Stimulated activated CD4-positive, alpha-beta T cell treated with anti-CD3 and anti-CD28 coated beads, Interleukin-4, amount 100 ng/mL, for 1 hour (primary cell): ENCODE measurements at places on chromosomes 3 and 15.

GRCh38 chr15:27091270-27091940, 120.4 kb downstream of the GABRG3 start:
- no peak for DNase-seq

- DNase-seq = no peak
These were observed 4.5 kb downstream of the SOX14 start for GRCh38 chr3:137768361-137769321.

GRCh38 chr3:12579905-12580304, 23.0 kb downstream of the MKRN2 start:
- DNase-seq = no peak

GRCh38 chr15:57146506-57147201, 228.2 kb downstream of the TCF12 start:
- no peak for DNase-seq

DNA sequence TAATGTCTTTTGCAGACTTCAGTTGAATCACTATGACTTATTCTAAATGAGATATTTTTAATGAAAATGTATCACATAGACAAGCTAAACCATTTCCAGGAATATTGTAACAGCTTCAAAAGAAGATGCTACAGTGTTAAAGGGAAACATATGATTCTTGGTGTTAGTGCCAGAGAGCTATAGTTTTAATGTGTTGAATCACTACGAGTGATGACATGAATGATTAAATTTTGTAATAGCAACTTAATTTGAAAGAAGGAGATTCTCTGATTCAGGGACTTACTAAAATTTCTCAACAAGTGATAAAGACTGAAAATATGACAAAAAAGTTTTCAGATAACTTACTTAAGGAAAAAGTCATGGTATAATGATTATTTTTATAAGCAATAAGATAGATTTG, 267.3 kb upstream of the SLITRK3 start:
- DNase-seq = no peak

DNA sequence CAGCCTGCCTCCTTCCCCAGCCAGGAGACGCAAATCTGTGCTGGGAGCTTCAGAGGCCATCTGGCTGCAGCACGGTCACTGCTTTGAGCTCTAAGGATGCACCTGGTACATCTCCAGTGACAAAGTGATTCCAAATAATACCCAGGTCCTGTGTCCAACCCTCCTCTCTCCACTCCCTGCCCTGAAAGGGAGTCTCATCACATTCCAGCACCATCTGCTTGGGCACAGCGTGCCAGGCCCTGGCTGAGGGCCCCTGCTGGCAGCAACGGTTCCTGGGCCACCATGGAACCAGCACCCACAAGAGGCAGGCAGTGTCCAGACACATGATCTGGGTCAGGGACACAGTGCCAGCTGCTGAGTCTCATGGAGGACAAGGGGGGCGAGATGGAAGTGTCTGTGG, 81.3 kb downstream of the MTHFS start:
- no peak for DNase-seq

DNA sequence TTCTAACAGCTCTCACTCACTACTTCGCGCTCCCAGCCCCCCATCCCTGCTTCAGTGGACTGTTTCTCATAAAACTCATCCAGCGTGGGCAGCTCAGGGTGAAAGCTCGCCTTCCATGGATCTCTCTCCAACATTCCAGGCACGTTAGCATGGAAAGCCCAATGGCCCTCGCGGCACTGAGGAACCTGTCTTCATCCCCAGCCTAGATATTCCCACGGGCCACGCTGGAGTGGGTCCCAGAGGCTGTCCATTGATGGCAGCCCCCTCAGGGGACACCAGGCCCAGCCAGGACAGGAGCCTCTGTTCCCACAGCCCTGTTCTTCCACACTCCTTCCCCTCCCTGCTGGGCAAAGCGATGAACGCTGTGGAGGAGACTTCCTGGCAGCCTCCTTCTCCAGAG, 121.1 kb downstream of the SEC22A start:
- no peak for DNase-seq

- DNase-seq = no peak
These were observed 122.5 kb upstream of the ST8SIA2 start for GRCh38 chr15:92271179-92271578.

DNA sequence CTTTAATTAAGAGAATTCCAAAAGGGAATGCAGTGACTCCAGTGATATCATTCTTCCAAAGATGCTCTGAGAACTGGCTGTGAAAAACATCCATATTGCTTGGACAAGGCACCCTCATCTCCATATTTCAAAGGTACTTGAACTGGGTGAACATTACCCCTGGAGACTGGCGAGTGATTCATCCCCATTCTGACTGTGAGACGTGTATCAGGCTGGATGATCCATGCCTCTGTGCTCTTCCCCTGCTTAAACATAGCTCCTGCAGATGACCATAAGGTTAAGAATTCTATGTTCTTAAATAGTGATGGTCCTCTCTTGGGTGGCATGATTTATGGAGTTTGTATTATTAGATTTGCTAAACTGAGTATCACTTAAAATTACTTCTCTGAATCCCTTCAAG, 137.8 kb downstream of the GABRB3 start:
- no peak for DNase-seq

DNA sequence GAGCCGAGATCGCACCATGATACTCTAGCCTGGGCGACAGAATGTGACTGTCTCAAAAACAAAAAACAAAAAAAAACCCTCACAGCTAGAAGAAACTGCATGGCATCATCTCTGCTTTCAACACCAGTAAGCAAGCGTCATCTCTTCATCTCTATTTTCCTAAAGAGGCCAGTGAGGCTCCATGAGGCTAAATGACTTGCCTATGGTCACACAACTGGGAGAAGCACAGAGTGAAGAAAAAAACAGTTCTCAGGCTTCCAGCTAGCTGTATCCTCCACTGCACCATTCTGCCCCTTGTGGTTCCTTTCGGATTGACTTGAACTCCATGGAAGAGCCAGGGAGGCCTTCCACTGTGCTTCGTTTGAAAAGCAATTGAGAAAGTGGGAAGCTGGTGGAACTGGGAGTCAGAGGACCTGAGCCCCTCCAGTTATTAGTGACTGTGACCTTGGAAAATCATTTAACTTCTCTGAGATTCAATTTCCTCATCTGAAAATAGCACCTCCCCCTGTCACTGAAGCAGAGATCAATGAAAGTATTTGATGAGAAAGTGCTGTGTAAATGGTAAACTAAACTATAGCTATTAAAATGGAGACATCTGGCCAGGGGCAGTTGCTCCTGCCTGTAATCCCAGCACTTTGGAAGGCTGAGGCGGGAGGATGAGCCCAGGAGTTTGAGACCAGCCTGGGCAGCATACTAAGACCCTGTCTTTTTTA, 32.1 kb upstream of the DENND4A start:
- DNase-seq = no peak

DNA sequence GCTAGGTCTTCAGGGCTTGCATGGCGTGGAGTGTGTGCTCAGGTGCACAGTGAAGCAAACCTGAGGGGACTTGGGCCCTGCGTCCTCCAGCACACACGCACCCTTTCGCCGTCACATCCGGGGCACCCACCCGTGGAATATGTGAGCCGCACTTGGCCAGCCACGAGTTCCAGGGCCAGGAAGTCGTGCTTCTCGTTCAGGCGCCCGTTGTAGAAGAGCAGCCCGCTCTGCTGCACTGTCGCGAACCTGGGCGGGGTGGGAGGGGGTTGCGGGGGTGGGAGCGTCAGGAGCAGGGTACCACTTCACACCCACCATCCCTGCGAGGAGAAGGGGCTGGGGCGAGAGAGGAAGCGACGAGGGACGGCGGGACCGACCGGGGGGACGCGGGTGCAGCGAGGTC, 7.1 kb downstream of the CELSR3 start:
- peak; percentile 50 for DNase-seq
